ENCODE measurements at places on chromosomes 16 and 17.
A peak's percentile ranks its signal among the peaks of the same experiment; 100 is the strongest.

- no peak for DNase-seq
Measured at GRCh38 chr16:77853161-77853560, 64.8 kb downstream of the VAT1L start.

- DNase-seq, result no peak
Measured at GRCh38 chr16:4682616-4683254, 10.6 kb upstream of the NUDT16L1 start.

DNA sequence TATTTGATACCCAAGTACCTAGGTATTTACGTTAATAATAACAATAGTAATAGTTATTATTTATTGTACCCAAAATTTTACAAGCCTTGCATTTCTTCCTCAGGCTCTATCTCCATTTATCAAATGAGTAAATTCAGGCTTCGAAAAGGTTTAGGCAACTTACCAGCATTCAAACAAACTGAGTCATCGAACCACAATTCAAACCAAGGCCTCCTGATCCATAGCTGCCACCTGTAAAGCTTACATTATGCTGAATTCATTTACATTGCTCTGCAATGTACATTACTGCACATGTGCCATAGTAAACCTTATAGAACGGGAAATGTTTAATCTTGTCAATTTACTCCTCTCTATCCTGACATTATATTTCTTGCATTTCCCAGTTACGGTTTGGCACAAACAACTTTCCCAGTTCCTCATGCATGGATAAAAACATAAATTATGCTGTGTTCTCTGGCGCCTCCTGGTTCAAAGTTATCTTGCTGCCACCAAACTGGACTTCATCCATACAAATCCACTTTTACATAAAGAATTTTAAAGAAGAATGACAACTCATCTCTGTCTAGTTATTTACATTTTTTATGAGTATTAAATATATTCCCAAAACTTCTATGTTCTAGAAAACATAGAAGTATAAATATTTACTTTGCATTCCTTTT lies 360.6 kb upstream of the SOX9 start:
- DNase-seq, result no peak

DNA sequence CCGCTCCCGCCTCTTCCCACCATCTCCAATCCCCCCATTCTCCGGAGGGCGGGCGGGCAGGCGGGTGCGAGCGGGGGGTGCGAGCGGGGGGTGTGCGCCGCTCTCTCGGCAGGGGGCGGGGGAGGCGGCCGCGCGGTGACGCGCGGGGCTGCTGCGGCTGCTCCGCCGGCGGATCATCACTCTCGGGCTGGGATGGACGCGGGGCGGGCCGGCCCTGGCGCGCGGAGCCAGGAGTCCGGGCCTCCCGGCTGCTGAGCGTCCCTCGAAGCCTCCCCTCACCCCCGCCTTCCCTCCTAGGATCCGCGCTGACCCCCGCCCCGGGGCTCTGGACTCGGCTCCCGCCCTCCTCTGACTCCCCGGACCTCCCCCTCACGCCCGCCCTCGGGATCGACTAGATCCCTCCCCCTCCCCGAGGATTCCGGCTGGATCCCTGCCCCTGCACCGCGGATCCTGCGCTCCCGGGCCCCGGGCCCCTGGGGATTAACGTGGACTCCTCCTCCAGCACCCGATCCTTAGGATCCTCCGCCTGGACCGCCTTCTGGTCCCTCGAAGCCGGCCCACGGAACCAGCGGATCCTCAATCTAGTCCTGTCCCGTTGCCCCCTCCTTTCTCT lies 946 bp upstream of the TMEM256 start:
- peak; percentile 56 for DNase-seq

GRCh38 chr17:410543-411401 lies 58.2 kb upstream of the RPH3AL start:
- DNase-seq, result peak; percentile 48

DNA sequence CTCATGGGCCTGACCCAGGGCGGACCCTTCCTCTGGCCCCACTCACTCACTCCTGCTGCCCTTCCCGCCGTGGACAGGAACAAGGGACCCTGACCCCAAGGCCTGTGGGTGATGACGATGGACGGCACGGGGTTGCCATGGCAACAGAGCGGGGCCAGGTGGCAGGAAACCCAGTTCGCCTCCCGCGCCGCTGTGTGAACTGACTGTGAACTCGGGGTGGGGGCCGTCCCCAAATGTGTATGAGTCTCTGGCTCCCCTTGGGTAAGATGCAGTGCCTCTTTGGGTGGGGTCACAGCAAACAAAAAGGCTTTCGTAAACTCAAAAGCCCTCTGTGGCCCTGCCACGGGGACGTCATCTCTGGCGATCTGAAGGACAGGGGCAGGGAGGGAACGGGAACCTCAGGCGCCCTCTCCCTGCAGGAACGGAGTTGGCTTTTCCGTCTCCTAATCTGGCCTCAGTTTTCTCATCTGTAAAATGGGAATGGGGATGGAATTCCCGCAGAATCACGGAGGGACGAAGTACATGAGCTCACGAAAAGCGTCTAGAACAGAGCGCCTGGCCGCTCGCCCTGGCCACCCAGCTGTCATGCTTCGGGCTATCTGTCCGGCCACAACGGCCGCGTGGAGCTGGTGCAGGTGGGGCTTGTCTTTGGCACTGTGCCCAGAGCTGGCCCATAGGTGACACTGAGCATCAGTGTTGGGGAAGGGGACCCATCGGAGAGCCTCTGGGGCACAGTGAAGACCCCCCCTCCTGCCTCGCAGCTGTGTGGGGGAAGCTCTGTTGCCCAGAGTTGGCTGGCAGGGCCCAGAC lies 44.9 kb upstream of the PABPN1L start:
- DNase-seq, result no peak

GRCh38 chr17:36089339-36089865 lies 541 bp downstream of the CCL3 start:
- no peak for DNase-seq

DNA sequence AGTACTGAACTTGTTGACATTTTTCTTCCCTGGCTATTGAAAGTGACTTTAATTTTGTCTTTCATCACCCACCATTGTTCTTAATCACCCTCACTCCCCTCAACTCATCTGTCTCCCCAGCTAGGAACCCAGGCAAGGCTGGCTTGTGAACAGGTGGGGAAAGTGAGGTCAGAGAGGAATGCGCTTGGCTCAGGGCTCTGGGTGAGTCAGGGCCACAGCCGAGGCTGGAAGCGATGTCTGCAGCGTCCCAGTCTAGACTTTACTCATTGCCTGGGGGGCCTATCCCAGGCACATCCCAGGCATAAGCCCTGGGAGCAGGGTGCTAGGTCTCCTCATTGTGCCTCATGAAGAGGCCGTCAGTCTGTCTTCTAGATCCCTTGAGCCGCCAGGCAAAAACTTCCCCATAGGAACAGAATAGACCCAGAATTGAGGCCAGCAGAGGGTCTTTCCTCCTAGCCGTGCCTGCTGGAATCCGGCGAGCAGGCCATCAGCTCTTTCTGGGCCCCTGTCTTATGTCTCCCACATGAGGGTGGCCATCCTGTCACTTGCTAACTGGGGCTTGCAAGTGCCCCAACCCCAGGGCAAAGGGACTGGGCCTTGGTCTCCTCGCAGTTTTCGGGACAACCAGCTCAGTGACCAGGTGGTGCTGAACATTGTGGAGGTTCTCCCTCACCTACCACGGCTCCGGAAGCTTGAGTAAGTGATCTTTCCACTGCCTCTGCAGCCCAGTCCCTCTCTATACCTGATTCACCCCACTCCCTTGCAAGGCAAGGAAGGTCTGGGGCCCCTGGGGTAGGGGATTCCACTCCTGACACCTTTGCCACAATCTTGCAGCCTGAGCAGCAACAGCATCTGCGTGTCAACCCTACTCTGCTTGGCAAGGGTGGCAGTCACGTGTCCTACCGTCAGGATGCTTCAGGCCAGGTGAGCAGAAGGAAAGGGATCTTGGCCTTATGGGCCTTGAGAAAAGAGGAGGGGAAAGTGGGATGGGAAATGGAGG lies 40.1 kb downstream of the NLRC5 start:
- DNase-seq, result no peak

DNA sequence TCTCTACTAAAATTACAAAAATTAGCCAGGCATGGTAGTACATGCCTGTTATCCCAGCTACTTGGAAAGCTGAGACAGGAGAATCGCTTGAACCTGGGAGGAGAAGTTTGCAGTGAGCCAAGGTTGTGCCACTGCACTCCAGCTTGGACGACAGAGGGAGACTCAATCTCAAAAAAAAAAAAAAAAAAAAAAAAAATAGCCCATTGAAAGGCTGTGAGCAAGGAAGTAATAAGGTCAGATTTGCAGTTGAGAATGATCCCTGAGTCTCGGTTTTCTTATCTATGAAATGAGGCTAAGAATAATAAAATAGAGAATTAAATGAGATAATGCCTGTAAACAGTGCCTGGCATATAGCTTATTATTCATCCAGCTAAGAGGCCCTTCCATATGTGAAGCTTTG lies 1.3 kb upstream of the PDK2 start:
- no peak for DNase-seq

- no peak for DNase-seq
Measured at GRCh38 chr17:34568953-34569352, 10.4 kb upstream of the TMEM132E start.

- DNase-seq, result no peak
Measured at GRCh38 chr17:35768797-35769196, 8.1 kb downstream of the C17orf50 start.

DNA sequence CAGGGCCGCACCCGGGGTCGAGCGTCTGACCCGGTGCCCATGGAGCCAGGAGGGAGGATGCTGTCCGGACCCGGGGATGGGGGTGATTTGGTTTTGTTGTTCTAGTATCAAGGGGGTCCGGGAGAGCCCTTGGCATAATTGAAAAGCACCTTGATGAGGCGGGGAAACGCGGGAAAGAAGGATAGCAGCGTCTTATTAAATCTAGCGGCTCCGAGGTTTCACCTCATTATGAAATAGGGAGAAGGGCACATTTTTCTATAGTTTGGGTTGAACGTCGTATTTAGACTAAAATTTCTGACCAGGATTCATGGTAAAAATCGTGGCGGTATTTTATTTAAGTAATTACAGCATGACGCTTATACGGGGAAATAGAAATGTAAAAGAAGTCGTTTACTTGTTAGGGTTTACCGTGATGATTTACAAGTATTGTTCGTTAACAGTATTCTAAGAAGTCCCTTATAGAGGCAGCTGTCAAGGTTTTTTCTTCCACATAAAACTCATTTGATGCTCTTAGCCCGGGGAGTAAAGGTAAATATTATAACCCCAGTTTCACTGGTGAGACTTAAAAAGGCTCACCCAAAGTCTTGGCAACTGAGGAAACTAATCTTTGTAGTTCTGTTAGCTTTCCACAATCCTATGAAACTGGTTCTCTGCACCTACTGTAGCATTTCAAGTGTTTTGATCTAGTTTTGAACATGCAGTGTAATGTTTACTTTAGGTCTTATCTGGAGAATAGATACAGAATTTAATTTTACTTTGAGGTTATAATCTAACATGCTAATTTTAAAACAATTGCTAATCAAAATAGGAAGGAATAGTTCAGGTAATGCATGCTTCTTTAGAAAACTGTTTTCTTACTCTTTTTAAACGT lies 756 bp downstream of the LUC7L3 start:
- no peak for DNase-seq

DNA sequence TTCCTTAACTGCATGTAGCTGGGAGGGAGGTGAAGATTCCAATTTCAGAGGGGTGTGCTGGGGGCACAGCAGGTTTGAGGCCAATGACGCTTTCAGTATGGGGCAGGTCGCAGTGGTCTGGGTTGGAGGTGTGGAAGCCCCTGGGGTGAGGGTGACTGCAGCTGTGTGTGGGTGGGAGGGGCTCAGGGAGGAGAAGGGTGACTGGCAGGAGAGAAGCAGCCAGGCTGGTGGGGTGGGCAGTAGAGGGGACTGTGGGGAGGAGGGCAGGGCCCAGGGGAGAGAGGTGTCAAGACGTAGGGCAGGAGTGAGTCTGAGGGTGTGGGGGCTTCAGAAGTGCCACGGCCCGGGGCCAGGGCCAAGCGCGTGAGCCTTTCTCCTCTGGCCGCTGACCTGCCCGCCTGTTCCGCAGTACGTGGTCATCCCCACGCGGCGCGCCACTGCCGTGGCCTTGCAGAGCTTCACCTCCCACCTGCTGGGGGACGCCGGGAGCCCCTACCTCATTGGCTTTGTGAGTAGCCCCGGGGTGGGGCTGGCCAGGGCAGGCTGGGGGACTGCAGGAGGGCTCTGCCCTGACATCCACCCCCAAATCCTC lies 19.4 kb downstream of the MYBBP1A start:
- no peak for DNase-seq

DNA sequence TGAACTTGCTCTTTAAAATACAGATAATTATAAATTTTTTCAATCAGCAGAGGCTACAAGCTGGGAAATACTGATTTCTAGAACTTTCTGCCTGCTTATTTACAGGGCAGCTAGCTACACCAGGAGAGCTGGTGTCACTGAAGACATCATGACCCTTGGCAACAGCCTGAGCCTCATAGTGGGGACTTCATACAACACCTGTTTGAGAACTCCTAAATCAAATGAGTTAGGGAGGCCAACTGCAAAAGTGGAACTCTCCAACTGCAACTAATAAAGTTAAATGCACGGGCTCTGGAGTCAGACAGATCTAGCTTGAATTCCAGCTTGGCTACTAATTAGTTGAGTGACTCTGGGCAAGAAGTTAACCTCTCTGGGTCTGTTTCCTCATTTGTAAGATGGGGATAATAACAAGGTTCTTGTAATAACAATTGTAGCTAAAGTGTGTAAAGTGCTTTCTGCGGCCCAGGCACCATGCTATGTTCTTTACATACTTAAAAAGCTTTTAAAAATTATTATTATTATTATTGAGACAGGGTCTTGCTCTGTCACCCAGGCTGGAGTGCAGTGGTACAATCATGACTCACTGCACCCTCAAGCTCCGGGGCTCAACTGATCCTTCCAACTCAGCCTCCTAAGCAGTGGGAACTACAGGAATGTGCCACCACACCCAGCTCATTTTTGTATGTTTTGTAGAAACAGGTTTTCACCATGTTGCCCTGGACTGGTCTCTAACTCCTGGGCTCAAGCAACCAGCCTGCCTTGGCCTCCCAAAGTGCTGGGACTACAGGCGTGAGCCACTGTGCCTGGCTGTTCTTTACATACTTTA lies 33.4 kb downstream of the VAC14 start:
- DNase-seq, result no peak

- DNase-seq, result no peak
Measured at GRCh38 chr16:28264656-28265055, 27.7 kb upstream of the SBK1 start.

- DNase-seq, result no peak
Measured at GRCh38 chr17:17491546-17491988, 4.6 kb downstream of the RASD1 start.

DNA sequence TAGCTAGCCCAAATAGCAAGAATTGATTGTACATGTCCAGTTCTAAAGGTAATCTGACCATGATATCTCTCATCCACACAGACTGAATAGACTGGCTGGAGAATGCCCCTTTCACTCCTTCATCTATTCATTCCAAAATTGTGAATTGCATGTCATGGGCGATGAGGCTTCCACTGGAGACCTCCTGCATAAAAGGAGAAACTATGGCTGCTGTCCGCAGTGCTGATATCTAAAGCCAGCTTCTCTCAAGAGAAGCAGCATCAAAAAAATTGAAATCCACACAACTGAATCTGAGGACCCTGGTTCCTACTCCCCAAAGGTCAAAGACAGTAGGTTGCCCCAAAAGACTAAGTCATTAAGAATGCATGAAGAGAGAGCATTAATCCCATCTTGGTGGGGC lies 7.9 kb upstream of the SCNN1G start:
- no peak for DNase-seq

Measured in activated CD4-positive, alpha-beta T cell treated with anti-CD3 and anti-CD28 coated beads, Interleukin-2, amount 50 U/mL, for 4 hours (primary cell).